Left renal pelvis (tissue), 4 donors: ENCODE measurements at places on chromosomes 7 and 10. TPM values are rescaled to one million over a fixed set of nuclear protein-coding genes. Genes with fewer than 3 reads are reported as not detected.

Gene PLXNA4
- polyA plus RNA-seq, result 14.4 TPM

Gene ETV1
- polyA plus RNA-seq, result 30.3 TPM

GRCh38 chr7:105678811-105679495, 97.7 kb upstream of the EFCAB10 start:
- DNase-seq, result no peak

DNA sequence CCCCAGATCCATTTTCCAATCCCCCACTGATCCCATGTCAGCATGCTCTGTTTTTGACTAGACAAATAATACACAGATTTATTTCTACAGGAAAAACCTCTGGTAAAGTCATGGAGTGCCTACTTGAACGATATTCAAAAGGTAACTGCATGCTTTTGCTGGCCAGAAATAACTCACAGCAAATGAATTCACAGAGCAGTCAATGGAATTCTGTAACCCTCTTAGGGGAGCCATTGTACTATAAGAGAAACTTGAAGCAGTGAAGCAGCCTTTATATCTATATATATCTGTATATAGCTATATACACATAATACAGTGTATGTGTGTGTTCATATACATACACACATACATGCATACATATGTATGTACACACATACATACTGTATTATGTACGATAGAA, 29.0 kb upstream of the MEOX2 start:
- no peak for DNase-seq
